ENCODE measurements at places on chromosomes 5 and 9.
A peak's percentile ranks its signal among the peaks of the same experiment; 100 is the strongest.

- no peak for DNase-seq
These were observed 2.7 kb downstream of the ANKRD33B start for GRCh38 chr5:10566543-10567068.

GRCh38 chr9:72312386-72312987 lies 52.5 kb downstream of the ZFAND5 start:
- no peak for DNase-seq

DNA sequence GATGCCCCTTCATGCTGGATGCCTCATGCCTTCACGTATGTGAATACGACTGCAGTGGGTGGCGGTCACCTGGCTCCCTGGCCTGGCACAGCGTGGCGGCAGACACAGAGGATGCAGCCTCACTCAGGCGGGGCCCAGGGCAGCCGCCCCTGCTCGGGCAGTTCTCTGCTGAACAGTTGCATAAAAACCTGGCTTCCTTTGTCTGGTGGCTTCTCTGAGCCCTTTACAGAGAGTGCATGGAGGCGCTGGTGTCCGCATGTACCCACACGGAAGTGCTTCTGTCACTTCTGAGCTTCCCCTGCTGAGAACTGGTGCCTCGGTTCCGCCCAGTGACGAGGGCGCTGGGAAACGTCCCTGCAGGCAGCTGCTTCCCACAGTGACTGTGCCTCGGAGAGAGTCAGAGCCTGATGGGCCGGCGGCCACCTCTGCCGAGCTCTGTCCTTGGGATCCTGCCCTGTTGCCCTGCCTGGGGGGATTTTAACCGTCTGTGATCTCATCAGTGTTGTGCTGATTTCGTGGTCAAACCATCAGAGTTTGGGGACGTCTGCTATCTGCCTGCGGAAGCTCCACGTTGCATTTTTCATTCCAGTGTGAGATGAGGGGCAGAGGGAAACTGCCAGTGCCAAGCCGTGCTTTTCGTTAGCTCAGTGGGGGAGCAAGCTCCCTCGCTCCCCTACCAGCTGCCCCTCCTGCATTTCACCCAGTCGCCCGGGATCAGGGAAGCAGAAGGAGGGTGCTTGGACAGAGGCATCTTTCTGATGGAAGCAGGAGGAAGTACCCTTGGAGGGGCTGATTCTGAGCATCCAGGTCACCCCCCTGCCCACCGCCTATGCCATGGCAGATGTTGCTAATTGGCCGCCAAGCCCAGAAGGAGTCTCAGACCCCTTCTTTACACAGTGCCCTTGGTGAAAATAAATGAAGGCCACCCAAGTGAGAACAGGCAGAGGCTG lies 153.0 kb upstream of the COL5A1 start:
- no peak for DNase-seq

DNA sequence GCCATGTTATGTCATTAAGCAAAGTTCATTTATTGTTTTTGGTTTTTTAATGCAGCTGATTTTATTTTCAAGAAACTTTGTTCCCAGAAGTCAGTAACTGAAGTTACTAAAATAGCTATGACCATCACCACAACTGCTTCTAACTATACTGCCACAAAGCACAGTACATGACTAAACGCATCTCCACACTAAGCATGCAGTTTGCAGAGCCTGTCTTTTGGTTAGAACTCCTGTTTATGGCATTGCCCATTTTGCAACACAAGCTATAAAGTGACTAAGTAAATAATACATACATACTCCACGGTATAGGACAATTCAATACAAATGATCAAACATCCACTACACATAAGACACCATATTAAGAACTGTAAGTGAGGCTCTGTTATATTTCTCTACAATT lies 109.7 kb downstream of the MLLT3 start:
- DNase-seq = no peak

- DNase-seq = no peak
These were observed 553.0 kb upstream of the GRAMD2B start for GRCh38 chr5:125870256-125870655.

DNA sequence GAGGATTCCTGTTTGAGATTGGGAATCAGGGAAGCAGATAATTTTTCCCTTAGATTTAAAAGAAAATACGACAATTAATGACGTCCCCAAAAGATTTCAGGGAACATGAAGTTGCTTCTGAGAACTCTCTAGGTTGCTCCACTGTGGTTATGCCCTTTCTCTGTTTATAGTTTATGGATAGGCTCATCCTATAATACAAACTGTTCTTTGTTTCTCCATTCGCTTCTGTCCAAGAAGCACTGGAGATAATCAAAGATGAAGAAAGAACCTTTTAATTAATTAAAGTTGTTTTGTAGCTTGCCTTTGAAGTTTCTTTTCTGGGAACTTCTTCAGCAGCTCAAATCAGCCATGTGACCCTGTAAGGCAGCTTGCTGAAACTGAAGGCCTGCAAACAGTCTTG lies 87.5 kb downstream of the CHSY3 start:
- no peak for DNase-seq

DNA sequence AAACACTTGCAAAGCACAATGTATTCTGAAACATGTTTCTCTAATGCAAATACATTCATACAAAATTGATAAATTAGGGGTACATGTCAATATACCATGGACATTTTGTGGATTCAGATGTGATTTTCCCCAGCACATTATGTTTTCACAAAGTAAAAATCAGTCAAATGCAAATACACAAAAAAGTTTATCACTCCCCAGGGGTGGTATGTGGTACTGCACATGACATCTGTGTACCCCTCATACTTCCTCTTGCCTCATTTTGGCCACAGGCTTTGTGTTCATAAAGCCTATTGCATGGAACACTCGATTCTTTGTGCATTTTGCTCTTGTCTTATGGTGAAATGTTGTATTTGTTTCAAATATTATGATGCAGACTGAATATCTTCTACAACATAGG lies 116.8 kb upstream of the PDE4D start:
- no peak for DNase-seq

DNA sequence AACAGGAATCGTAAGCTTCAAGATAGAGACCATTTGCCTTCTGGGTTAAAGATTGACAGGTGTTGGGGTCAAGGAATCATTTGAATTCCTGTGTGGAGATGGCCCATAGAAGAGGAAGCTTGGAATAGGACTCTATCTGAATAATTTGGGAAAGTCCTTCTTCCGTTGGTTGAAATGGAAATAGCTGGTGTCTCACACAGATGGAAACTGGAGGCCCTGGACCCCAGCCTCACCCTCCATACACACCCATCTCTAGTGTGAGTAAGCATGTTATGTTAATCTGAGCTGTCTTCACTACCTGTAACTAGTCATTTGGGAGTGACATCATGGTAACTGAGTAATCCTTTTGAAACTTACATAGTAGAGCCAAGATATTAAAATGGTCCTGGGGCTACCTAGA lies 184.4 kb downstream of the CD180 start:
- no peak for DNase-seq

DNA sequence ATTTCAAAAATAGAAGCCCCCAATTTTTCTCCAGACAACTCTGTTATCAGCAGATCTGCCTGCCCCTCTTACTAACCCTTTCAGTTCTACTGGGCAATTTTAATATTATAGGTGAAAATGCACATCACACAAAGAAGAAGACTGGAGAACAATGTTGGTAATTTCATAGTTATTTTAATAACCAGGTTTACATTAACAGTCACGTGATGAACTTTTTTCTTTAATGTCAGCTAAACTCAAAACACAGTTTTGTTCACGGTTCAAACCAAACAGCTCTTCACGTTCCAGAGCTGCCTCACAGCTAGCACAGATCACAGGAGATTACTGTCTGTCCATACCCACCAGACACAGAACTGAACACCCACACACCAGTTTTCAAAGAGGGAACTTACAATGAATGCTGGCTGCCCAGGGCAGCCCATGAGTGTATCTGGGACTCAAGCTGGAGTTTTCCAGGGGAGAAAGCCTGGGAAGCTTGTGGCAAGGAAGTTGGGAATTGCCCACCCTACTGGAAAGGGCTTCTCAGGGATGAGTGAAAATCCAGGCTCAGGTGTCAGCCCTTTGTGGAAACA lies 119.1 kb downstream of the DPYSL3 start:
- no peak for DNase-seq

GRCh38 chr9:28396058-28396457 lies 822.8 kb upstream of the C9orf72 start:
- DNase-seq = no peak

DNA sequence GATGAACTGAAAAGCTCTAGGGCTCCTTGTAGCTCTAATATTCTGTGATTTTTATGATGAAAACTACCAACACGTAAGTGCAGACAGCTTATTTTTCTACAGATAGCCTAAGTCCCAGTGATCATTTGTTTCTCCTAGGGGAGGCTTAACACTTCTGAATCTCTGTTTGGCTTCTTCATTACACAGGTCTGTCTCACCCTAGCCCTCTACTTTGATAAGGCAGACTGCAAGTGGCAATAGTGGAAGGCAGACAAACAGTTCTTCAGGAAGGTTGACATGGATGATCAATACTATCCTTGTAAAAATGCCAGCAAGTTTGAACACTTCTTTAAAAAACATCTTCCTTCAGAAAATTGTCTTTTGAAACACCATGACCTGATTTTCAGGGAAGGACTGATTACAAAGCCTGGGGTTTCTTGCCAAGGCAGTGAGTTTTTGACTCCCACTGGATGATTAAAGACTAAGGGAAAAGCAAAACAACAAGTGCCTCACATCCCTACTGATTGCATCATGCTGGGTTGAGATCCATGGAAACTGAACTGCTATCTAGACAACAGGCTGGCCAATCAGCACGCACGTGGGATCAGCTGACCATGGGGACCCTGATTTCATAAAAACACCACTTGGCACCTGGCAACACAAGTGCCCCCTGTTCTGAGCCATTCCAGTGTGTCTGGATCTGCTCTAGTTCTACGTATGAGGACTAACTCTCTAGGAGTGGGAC lies 212.2 kb downstream of the SMARCA2 start:
- no peak for DNase-seq

DNA sequence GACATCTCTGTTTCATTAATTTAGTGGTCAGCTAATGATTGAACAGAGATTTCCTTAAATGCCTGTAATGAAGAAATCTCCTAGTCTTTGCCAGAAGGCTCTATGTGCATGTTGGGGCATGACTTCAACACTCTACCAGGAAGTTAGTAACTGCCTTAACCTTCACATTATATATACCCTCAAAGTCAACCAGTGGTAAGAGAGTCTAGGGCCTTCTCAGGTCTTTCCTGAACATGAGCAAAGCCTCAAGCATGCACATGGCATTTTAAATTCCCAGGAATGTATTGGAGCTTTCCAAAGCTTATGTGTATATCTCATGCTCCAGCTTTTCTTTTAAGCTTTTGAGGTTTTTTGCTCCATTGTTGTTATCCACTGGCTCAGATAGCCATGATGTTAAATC lies 388.3 kb downstream of the ARRDC3 start:
- DNase-seq = no peak

DNA sequence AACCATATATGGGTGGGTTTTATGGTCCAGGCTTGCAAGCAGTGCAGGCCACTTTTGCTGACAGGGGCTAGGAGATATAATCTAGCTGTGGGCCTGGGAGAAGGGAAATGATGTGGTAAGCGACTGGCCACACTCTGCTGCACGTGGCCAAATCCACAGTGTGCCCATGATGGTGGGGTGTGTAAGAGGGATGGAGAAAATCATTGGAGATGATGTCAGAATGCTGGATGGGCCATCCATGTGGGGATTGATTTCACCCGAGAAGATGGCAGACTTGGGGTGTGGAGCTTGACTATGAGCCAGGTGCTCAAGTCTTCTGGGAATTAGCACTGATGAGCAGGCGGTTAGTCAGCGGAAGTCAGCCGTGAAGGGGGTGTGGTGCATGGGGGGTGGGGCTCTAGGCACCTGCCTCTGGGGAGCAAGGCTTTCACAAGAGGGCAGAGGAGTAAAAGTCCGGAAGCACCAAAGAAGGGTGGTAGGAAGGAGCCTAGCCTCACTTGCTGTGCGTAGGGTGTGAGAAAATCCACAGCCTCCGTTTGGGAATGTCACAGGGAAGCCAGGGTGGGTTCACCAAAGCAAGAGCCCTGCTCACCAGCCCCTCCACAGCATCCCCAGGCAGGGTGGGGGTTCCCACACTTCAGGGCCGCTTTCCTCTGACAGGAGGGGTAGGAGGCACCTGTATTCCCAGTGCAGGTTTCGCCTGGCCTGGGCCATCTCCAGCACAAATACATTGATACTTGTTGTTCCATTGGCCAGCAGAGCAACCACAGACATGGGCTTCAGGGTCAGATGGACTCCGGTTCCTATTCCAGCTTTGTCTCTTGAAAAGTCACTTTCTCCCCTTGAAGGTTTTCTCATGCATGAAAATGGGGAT lies 44.5 kb upstream of the ANGPTL2 start:
- DNase-seq = no peak

- DNase-seq = no peak
These were observed 211.0 kb upstream of the ADAMTS16 start for GRCh38 chr5:4929092-4929655.

- no peak for DNase-seq
These were observed 291.2 kb downstream of the EPB41L4A start for GRCh38 chr5:112127861-112128260.

DNA sequence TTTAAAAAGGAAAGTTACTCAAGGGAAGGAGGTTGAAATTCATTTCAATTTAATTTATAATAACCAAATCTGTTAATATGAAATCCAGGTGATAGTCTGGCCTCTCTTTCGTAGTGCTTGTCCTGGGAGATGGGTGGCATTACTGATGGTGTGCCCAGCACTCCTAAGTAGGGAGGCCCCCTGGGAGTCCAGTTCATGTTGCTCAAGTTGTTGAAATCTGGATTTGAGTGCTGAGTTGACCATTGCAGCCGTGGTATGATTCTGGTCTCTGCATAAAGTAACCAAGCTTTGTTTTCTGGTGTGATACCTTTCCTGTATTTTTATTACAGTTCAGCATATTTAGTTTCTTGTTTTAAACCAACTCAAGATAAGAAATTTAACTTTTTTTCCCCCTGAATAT lies 287.8 kb downstream of the FANCC start:
- DNase-seq = no peak

- DNase-seq = peak; percentile 16
These were observed 24.0 kb downstream of the CHD1 start for GRCh38 chr5:98904780-98905179.

GRCh38 chr9:88801214-88801796 lies 190.0 kb upstream of the S1PR3 start:
- DNase-seq = no peak

- no peak for DNase-seq
These were observed 52.5 kb downstream of the NR3C1 start for GRCh38 chr5:143350751-143351602.

DNA sequence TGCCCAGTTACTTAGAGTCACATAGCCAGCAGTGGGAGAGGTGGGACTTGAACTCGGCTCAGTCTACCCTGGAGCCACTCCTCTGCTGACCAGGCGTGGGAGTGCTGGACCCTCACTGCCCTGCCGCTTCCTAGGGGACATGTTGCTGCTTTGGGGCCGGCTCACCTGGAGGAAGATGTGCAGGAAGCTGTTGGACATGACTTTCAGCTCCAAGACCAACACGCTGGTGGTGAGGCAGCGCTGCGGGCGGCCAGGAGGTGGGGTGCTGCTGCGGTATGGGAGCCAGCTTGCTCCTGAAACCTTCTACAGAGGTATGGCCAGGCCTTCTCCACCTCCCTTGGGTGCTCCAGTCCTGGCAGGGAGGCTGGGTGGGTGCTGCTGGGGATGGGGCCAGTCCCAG lies 3.4 kb upstream of the CACFD1 start:
- DNase-seq = no peak

GRCh38 chr9:134698587-134699342 lies 57.2 kb downstream of the COL5A1 start:
- no peak for DNase-seq

GRCh38 chr5:2300421-2300820 lies 417.7 kb upstream of the IRX4 start:
- no peak for DNase-seq
